ENCODE measurements at places on chromosomes 6 and 20. TPM values are rescaled to one million over a fixed set of nuclear protein-coding genes. Genes with fewer than 3 reads are reported as not detected.

The NEU1 gene
- total RNA-seq: 19.4 TPM

The KIF25 gene
- not detected for total RNA-seq

The PBX2 gene
- total RNA-seq: 49.5 TPM

The DPPA5 gene
- not detected for total RNA-seq
